ENCODE measurements at places on chromosomes 1 and 21.

DNA sequence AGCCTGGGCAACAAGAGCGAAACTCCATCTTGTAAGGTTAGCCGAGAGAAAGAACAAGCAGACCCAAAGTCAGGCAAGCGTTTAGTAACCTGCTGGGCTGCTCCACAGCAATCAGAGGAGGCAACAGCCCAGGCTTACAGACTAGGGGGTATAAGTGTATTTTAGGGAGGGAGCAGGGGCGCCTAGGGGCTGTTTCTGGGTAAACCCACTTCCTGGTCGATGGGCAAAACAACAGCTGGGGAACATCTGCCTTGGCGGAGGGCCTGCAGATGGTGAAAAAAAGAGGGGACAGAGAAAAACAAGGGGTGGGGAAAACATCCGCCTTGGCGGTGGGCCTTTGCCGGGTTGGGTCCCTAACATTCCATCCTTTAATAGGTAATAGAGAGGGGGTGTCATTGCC, 5.2 kb downstream of the TAS1R1 start:
- no peak for ATAC-seq
- peaks cover 4% of the 10 kb centered on the region for H3K4me1 ChIP-seq
- H3K4me3 ChIP-seq = no peak overlapping the region
- H3K27ac ChIP-seq = no peak overlapping the region
- no peaks in the 10 kb centered on the region for H3K27me3 ChIP-seq

DNA sequence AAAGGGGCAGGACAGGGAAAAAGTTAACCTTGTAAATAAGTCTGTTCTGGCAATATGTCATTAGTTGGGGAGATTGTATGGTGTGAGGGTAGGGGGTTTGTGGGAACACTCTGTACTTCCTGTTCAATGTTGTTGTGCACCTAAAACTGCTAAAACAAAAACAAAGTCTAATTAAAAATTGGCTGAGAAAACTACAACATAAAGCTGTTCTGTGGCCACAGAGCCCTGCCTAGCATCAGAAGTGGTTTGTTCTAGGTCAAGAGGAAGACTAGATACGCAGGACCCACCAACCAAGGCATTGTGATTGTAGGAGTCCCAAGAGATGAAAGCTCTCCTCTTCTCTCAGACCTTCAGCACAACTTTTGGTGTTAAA, 81.0 kb upstream of the LRRC8D start:
- ATAC-seq = no peak
- no peaks in the 10 kb centered on the region for H3K27me3 ChIP-seq
- peaks cover 13% of the 10 kb centered on the region for H3K4me1 ChIP-seq

DNA sequence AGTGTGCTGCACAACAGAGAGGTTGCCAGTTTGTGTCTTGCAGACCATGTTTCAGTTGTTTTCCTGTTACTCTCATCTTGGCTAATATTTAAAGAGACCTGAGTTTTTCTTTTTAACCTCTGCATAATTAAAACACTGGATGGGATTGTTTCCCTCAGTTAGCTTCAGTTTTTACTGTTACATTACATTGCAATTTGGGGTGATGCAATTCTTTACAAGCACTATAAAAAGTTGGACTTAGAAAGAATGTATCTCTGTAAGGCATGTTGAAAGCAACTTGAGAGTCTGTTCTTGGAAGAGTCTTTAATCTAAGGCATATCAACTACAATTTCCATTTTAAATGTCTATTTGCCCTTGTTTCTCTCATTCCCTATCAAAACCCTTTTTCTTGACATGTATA, 99.1 kb downstream of the DNM3 start:
- no peaks in the 10 kb centered on the region for H3K4me1 ChIP-seq
- H3K27ac ChIP-seq = no peak overlapping the region
- no peak for ATAC-seq
- H3K27me3 ChIP-seq = no peaks in the 10 kb centered on the region
- H3K36me3 ChIP-seq = peaks cover 1% of the 10 kb centered on the region

GRCh38 chr1:6475381-6476133, 9.6 kb upstream of the TNFRSF25 start:
- H3K36me3 ChIP-seq = no peaks in the 10 kb centered on the region
- no peak overlapping the region for H3K4me3 ChIP-seq
- ATAC-seq = peak; percentile 74
- peaks cover 14% of the 10 kb centered on the region for H3K27me3 ChIP-seq
- peaks cover 11% of the 10 kb centered on the region for H3K4me1 ChIP-seq
- no peak overlapping the region for H3K27ac ChIP-seq

GRCh38 chr1:26153966-26154532, 4.8 kb upstream of the FAM110D start:
- peaks cover 9% of the 10 kb centered on the region for H3K4me1 ChIP-seq
- H3K36me3 ChIP-seq = no peaks in the 10 kb centered on the region
- H3K27me3 ChIP-seq = peaks cover 62% of the 10 kb centered on the region
- no peak overlapping the region for H3K27ac ChIP-seq
- ATAC-seq = no peak
